Bronchial smooth muscle cell (primary cell): ENCODE measurements at places on chromosomes 3 and 15. TPM values are rescaled to one million over a fixed set of nuclear protein-coding genes. Genes with fewer than 3 reads are reported as not detected.

Gene PRSS50
- total RNA-seq = not detected in 2 replicates

Gene CEMIP
- 27.4 and 78.4 TPM in 2 replicates for total RNA-seq

Gene GOLGA8R
- total RNA-seq = 2.7 TPM in 2 replicates

Gene SLC2A2
- total RNA-seq = not detected in 2 replicates

Gene GCNT3
- 0.26 and 0.47 TPM in 2 replicates for total RNA-seq

Gene ZFAND6
- total RNA-seq = 129 and 154 TPM in 2 replicates

Gene OR5K2
- total RNA-seq = not detected in 2 replicates

Gene ZNF620
- 0.47 and 0.86 TPM in 2 replicates for total RNA-seq
